ENCODE measurements at places on chromosomes 13 and 19.

GRCh38 chr13:30618186-30618929 is 638 bp downstream of the USPL1 start:
- DNase-seq = no peak

GRCh38 chr19:821825-822503 is at the start of gene PLPPR3:
TSS of gene PLPPR3 (minus strand) at chr19:821955. CDS start at chr19:821559, 396 bp downstream.
- no peak for DNase-seq

DNA sequence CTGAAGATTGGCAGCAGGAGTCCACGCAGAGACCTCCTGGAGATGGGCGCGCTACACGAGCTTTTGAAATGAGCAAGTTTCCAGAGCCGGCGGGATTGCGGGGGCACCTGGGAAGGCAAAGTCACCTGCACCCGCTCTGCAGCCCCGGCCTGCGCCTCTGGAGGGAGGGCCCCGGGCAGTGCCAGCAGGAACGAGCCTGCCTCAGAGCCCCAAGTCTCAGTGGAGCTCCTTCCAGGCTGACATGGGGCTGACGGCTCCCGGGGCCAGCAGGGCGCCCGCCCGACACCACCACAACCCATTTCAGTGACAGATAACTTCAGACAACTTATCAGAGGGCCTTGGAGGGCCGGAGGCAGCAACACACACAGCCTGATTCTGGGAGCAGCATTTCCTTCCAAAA is 45.0 kb downstream of the RASA3 start:
- DNase-seq = no peak

GRCh38 chr19:47433121-47433520 is 13.8 kb upstream of the MEIS3 start:
- no peak for DNase-seq

DNA sequence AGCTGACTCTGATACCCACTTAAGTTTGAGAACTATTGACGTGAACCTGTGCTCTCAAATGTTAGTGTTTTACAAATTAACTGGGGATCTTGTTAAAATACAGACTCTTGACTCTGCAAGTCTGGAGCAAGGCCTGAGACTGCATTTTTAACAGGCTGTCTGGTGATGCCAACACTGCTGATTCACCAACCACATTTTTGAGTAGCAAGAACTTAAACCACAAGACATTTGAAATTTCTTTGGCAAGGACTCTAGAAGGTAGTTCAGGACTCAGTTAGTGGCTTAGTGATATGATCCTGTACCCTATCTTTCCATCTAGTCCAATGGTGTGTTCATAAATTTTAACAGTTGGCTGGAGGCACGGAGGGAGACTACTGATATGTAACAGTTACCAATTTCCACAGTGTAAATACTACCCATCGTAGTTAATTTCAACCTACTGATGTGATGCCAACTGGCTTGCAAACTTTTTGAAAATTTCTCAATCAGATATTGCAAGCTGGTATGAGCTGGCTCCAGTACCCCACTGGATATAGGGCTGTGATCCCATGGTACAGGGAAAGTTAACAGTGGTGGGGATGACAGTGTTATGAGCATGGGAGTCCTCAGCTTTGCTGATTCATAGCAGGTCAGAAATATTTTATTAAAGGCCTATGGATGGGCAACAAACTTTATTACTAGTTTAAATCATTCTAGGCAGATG is 255.1 kb downstream of the TBC1D4 start:
- no peak for DNase-seq

GRCh38 chr13:70490320-70490935 is 382.2 kb upstream of the KLHL1 start:
- no peak for DNase-seq

- no peak for DNase-seq
These were observed 55.7 kb upstream of the ZNF507 start for GRCh38 chr19:32289566-32290210.

DNA sequence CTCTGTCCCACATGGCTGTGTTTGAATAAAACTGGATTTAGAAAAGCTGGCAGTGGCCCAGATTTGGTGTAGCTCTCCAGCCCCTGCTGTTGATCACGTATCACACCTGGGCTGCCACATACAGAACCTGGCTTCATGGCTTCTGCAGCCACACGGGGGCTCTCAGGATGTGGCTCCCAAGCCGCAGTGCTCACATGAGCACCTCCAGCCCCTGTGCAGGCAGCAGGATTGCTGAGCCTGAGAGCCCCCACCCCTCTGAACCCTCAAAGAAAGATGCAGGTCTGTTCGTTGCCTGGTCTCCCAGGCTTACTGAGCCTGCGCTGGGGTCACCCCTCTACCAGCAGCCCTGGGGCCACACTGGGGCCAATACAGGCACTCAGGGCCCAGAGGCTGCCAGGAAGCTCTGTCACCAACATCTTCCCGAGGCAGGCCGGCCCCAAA is 2.7 kb downstream of the PLEKHF1 start:
- no peak for DNase-seq

GRCh38 chr19:4007836-4008539 is 452 bp downstream of the PIAS4 start:
- no peak for DNase-seq

GRCh38 chr19:17300992-17301619 is 2.1 kb downstream of the ABHD8 start:
- DNase-seq = no peak

DNA sequence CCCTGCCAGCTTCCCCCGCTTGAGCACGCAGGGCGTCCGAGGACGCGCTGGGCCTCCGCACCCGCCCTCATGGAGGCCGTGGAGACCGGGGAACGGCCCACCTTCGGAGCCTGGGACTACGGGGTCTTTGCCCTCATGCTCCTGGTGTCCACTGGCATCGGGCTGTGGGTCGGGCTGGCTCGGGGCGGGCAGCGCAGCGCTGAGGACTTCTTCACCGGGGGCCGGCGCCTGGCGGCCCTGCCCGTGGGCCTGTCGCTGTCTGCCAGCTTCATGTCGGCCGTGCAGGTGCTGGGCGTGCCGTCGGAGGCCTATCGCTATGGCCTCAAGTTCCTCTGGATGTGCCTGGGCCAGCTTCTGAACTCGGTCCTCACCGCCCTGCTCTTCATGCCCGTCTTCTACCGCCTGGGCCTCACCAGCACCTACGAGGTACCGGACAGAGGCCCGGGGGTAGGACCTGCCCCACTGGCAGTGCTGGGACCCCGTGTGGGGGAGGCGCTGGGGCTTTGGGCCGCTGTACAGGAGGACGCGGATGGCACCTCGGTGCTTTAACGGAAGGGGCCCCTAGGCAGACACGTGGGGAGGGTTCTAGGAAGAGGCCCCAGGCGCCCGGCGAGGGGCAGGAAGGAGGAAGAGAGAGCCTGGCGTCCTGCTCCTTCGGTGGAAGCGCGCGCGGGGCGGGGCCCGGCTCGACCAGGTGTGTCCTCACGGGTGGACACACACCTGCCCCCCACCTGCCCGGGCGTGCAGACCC is 681 bp downstream of the SLC5A5 start:
- no peak for DNase-seq

GRCh38 chr13:59445812-59446211 is 717.9 kb downstream of the DIAPH3 start:
- DNase-seq = no peak

GRCh38 chr19:28847468-28847867 is 365.5 kb downstream of the UQCRFS1 start:
- no peak for DNase-seq

DNA sequence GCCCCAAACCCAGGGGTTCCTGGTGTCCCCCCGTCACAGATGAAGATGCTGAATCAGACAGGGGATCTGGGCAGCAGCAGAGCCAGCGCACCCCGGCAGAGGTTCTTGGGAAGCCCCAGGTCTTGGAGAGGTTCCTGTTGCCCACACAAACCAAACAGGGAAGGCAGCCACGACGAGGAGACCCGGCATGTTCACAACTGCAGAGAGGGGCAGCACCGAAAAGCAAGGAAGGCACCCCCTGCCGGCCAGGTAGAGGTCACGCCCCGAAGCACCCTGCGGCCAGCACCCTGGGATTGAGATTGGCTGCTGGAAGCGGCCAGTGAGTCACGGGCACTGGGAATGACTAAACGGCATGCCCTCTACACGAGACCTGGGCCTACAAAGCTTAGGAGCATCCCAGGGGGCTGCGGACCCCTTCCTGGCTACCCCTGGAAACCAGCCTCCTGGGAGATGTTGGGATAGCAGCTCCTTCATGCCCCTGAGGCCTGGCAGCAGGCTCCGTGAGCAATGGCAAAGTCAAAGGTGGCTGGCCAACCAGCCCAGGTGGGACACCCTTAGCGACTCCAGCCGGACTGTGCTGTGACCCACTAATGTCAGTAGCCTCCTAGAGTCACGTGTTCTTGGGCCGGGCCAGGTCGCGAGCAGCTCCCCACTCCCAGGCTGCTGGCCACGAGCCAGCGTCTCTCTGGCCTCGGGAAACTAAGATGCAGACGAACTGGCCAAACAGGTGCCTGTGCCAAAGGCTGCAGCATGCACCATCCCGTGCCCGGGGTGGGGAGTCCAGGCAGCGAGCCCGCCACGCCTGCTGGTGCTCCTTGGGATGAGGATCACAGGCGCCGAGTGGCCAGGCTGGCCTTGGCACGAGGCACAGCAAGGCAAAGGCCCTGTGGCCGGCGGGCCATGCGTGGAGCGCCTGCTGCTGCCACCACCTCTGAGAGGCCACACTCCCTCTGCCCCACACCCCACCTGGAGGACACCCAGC is 43.2 kb downstream of the MLLT1 start:
- no peak for DNase-seq

GRCh38 chr19:40762754-40763470 is 11.9 kb downstream of the SNRPA start:
- DNase-seq = no peak

DNA sequence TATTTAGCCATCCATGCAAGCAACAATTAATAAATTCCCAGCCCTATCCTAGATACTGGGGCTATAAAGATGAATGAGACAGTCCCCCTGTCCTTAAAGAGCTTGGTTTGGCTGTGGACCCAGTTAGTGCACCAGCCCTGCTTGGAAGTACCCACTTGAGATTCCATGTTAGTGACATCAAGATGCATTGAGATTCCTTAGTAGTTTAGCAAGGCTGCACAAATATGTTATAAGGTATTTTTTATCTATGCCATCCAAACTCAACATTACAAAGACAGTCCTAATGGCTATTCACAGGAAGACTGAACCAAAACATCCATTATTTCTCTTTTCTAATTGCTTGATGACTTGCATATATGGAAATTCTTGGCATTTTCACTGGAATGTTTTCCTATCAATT is 48.8 kb upstream of the RAP2A start:
- no peak for DNase-seq

- no peak for DNase-seq
These were observed 460.0 kb downstream of the FOXO1 start for GRCh38 chr13:40206241-40207000.

DNA sequence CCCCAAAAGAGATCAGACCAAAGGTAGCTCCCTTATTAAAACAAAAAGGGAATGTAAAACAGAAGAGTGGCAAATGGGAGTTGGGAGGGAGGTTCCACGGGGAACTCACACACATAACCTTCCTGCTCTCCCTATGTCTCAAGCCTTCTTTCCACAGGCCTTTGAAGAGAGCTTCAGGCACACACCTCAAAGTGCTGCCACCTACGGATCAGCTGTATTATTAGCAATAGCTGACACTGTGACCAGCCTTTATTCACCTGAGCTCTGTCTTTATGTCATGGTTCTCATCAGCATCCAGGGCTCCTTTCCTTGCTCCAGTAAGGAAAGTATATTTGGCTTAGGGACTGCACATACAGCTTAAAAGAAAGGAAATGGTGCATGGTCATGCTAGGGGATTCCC is 11.3 kb downstream of the ZNF571 start:
- DNase-seq = no peak

DNA sequence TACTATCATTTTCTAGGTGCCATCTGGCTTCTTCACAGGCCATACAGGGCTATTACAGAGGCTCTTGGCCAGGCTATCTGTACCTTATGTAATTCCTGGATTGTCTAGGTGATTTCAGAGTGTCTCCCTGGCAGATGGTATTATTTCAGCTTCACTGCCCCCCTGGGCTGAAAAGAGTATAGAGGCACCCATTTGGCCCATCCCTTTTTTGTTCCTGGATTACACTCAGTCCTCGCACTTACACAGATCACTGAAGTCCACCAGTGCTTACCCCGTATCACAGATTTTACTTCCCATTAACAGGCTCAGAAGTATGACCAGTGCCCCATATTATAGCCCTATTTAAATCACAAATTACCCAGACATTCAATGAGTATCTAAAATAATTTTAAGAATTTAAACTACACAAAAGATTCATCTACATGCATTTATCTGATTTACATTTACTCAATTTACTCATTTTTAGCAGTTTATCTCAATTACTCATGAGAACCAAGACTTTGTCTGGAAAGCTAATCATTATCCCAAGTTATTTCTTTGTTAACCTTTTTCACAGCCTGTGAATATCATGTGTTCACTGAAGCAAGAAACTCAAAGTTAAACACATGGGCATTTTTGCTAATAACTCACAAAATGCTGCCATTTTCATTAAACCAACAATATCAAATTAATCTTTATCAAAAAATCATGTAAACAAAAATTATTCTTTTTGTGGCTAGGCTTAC is 121.0 kb downstream of the PCDH20 start:
- no peak for DNase-seq
